ENCODE measurements at places on chromosomes 6 and 20.

DNA sequence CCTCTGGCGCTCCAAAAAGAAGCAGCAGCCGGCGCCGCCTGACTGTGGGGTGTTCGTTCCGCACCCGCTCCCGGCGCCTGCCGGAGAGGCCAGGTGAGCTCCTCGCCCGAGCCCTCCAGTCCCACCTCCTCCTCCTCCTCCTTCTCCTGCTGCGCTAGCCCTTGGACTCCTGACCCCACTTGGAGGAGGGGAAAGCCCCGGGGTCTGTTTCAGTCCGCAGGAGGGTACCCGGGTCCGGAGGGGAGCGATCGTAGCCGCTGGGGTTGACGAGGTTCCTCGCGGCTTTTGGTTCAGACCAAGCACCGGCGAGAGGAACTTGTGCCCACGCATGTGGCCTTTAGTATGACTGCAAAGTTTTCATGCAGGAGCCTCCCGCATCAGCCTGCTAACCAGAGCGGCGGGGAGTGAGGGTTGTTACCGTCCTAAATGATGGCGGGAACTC lies 493 bp downstream of the CRYBG1 start:
- peak; percentile 7 for DNase-seq

- DNase-seq = no peak
Observed at GRCh38 chr20:37200926-37201826, 21.8 kb upstream of the MROH8 start.

GRCh38 chr20:51128198-51128597 lies 105.3 kb upstream of the KCNG1 start:
- DNase-seq = no peak

- no peak for DNase-seq
Observed at GRCh38 chr6:74585753-74586152, 620.1 kb downstream of the COL12A1 start.

DNA sequence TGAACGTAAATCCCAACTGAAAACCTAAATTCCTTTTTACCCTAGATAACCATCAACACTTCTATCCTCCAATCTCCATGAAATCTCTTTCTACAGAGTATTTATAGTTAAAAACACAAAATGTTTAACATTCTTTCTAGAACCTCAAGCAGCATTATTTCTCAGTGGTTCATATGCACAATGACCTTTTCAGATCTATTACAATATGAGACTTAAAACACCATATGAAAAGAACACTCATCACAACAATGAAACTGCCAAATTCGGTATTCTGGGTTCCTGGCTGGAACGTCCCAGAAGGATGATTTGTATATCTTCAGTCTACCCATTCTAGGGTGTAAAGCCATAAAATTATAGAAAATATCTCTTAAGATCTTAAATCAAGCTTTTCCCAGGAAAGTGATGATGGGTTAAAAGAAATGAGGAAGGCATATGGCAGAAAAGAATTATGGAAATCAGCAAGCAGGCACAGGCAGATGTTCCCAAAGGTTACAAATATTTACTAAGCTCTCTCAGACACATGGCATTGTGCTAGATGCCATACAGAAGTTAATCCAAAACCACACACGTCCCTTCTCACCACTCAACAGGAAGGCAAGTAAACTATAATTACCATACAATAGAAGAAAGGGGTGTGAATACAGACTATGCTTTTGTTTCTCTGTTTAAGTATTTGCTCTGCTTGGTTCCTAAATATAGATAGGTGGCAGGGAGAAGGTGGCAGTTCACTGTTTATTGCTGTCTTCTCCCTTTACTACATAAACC lies 118.0 kb downstream of the CHD6 start:
- no peak for DNase-seq

- DNase-seq = no peak
Observed at GRCh38 chr6:138012682-138013081, 94.5 kb downstream of the PERP start.

DNA sequence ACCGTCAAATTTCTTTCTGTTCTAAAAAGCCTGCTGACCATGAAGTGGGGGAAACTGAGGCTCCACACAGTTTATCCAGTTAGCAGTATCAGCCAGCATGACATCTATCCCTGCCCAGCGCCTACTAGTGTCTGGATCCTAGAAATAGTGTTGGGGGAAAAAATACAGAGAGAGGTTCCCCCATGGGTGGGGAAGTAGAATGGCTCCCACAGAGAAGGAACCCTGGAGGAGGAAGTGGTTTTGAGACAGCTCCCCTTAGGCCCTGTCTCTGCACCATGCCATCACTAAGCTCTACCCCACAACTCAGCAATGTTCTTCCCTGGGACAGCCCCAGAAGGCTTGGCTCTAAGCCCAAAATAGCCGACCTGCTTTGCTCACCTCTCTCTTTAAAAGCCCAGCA lies 153.4 kb downstream of the MBOAT1 start:
- DNase-seq = no peak

- no peak for DNase-seq
Observed at GRCh38 chr6:107532706-107533105, 42.8 kb downstream of the SOBP start.

DNA sequence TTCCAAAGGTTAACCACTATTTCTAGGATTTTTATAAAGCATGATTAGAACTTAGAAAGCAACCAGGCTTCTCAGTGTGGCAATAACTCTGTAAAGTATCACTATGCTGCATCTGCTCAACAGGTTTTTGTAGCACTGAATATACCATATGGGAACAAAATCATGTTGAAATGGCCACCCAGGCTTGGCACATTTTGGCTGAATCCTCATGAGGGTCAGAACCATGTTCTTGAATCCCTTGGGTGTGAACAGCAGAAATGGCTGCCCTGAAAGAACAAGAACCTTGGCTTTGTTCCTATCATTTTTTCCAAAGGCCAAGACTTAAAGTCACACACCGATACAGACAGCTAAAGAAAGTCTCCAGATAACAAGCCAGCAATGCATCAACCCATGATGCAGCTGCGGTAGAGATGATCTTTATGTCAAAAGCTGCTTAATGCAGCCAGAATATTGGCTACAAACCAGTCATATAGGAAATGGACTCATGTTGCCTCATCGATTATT lies 283.0 kb upstream of the NOX3 start:
- no peak for DNase-seq

GRCh38 chr20:59667981-59668515 lies 63.7 kb downstream of the PHACTR3 start:
- no peak for DNase-seq

GRCh38 chr6:71678091-71678490 lies 208.3 kb upstream of the RIMS1 start:
- DNase-seq = no peak

DNA sequence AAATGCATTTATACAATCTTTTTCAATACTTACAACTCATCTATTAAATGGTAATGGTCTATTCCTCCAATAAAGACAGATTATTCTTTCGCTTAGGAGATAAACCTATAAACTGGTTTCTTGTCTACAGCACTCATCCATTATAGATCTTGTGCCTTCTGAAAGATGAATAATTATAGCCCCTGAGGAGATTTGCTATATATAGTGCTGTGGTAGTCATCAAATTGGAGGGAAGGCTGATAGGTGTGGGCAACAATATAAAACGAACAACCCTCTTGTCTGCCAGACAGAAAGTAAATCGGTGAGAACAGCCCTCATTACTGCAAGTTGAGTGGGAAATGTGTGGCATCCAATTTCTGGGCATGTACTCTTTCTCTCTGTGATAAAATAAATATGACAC lies 292.5 kb upstream of the CNR1 start:
- DNase-seq = no peak

DNA sequence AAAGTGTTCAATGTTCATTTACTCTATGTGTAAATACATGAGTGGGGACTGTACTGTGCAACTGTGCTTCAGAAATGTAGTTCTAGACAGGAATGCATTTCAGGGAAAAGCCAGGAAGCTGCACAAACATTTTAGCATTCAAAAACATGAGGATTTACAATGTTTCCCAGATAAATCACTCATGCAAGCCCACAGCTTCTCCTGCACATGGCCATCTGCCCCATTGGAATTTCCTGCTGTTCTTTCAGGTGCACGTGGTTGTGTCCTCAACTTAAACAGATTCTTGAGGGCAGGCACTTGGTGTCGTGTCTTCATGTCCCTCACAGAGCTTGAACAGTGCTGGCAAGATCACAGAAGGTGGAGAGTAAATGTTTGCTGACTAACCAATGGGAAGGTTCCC lies 101.5 kb downstream of the UNC5CL start:
- DNase-seq = no peak

GRCh38 chr6:17858584-17858983 lies 128.9 kb downstream of the KIF13A start:
- no peak for DNase-seq

DNA sequence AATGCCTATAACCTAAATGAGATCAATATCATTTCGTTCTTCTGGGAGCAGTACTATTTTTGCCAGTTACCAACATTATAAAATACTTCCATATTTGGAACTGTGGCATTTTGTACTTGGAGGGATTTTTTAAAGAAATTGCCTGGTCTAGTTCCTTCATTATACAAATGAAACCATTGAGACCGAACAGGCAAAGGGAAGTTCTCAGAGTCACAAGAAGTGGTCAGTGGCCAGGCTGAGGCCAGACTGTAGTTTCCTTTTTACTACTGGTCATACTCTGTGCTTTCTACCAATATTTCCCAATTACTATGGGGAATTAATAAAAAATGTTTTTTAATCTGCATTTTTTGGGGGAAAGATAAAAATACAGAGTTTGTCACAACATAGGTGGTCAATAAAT lies 332.0 kb downstream of the NRN1 start:
- no peak for DNase-seq

DNA sequence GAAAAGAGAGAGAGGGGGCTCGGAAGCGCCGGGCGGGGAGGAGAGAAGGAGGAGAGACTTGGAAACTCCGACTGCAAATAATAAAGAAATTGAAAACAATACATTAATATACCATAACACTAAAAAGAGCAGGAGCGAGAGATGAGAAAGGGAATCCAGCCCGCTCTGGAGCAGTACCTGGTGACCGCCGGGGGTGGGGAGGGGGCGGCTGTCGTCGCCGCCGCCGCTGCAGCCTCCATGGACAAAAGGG lies 338 bp downstream of the E2F3 start:
- no peak for DNase-seq

- DNase-seq = no peak
Observed at GRCh38 chr20:16049529-16050093, 523.6 kb downstream of the KIF16B start.

DNA sequence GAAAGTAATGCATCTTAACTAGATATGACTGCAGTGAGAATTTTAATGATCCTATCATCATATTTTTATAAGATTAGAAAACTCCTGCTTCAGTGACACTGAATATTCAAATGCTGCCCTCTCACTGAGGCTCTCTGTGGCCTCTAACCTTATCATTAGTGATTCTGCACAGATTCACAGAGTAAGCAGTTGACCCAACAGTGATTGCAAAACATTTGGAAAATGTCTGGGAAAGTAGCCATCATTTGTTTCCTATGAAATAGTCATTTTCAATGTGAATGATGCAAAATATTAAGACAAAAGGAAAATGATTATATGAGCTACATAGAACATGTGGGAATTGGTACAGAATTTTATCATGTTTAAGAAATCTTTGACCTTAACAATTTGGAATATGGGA lies 210.3 kb downstream of the TBX18 start:
- DNase-seq = no peak

- DNase-seq = no peak
Observed at GRCh38 chr6:18132346-18132745, 9.9 kb upstream of the NHLRC1 start.

DNA sequence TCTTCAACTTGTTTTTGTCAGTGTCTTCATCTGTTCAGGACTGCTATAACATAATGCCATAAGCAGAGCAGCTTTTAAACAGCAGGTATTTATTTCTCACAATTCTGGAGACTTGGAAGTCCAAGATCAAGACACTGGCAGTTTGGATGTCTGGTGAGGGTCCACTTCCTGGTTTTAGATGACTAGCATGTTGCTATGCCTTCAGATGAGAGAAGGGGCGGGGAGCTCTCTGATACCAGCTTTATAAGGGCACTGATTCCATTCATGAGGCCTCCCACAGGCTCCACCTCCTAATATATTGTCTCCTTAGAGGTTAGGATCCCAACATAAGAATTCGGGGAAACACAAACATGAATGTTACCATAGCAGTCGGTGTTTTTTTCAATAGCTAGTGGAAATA lies 52.9 kb downstream of the FAM83B start:
- no peak for DNase-seq

GRCh38 chr6:50907565-50907964 lies 88.9 kb downstream of the TFAP2B start:
- no peak for DNase-seq

DNA sequence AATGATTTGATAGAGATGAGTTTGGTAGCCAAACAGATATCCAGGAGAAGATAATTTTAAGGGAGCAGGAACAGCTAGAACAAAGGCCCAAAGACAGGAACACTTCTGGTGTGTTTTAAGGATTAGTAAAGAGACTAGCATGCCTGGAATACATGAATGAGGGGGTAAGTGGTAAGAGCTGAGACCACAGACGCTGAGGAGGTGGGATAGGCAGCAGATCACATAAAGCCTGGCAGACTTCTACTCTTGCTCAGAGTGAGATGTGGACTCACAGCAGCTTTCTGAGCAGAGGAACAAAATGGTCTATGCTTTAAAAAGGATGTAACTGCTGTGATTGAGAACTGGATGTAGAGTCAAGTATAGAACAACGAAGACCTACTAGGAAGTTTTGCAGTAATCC lies 100.1 kb downstream of the EPHA7 start:
- no peak for DNase-seq

DNA sequence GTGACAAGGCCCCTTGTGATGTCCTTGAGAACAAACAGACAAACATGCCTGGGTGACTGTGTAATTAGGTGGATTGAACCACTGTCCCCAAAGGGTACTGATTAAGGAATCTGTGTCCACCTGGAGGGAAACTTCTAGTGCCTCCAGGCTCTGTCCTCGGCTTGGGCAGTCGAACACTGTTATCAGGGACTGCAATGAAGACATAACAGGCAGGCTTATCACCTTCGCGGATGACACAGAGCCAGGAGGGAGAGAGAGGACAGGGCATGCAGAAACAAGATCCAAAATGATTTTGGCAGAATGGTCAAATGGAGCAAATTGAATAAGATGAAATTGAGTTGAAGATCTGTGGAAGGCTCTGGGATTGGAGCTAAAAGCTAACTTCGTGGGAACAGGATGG lies 60.9 kb upstream of the ZFAND3 start:
- no peak for DNase-seq

- no peak for DNase-seq
Observed at GRCh38 chr6:151807513-151808370, at the start of gene ESR1. ESR1 (plus strand) TSS chr6:151807682; CDS start chr6:151807913, 231 bp downstream.

GRCh38 chr6:70258483-70258882 lies 44.4 kb downstream of the COL9A1 start:
- DNase-seq = no peak

DNA sequence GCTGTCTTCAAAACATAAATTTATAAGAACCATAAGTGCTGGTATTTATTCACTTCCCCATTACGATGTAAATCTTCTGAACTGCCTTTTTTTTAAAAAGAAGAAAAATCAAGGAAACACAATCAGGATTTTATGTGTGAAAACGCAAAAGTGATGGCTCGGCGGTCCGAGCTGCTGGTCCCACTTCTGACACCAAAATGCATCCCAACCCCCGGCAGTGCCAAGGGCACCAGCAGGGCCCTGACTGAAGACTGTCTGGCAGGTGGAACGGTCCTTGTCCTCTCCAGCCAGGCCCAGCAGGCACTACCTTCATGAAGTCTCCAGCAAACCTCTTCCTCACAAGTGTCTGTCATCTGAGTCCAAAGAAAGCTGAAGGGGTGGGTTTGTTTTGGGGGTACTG lies 41.2 kb downstream of the TBC1D7 start:
- no peak for DNase-seq

Measured in iPS DF 6.9 (cell line).